ENCODE measurements at places on chromosomes 7 and 10.

DNA sequence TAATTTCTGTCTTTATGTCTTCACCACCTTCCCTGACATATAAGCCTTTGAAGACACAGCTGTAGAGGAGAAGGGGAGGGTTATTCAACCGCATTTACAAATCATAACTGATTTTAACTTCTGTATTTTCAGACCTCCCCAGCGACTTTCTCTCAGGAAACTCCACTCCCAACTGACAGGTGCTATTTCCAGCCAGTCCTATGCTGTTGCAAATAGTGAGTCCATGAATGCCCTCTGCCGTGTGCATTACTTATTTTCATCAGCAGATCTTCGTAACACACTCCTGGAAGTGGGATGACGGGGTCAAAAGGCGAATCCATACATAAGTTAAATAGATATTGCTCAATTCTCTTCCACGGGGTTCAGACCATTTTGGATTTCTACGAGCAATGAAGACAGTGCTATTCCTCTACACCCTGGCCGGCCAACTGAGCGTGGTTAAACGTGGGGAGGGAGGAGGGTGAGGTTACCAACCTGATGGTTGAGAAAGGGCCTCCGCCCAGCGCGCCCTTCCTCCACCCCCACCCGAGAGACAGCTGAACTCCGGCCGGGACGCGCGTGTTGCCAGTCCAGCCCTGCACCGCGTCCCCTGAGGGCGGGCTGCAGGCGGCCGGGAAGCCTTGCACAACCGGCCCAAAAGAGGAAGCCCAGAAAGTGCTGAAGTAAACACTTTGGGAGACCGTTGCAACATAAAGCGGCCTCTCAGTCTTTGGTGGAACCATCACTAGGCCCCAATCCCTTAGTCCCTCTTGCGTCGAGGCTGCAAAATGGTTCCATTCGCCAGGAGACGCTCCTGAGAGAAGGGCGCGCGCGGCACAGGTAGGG is at the start of gene APBB1IP:
Gene APBB1IP, plus strand, starts transcription at position 705 of the 825 bp plus-strand sequence. CDS start 53,986 bp downstream, outside the sequence.
- peak; percentile 43 for DNase-seq

- DNase-seq = no peak
Observed at GRCh38 chr7:140673774-140674155, 1.0 kb downstream of the ADCK2 start.

GRCh38 chr7:2718296-2718965 is 30.4 kb downstream of the AMZ1 start:
- no peak for DNase-seq

DNA sequence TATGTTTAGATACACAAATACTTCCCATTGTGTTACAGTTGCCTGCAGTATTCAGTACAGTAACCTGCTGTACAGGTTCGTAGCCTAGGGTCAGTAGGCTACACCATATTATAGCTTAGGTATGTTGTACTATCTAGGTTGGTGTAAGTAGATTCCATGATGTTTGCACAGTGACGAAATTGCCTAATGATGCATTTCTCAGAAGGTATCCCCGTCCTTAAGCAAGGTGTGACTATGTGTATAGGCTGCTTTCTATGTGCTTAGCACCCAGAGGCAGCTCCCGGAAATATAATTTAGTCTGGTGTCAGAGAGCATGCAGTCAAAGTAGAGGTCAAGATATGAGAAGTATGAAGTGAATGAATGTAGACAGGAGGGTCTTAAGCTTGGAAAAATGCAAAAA is 9.8 kb downstream of the MAPK8 start:
- DNase-seq = no peak

GRCh38 chr10:128081720-128082119 is 44.5 kb downstream of the MKI67 start:
- no peak for DNase-seq

DNA sequence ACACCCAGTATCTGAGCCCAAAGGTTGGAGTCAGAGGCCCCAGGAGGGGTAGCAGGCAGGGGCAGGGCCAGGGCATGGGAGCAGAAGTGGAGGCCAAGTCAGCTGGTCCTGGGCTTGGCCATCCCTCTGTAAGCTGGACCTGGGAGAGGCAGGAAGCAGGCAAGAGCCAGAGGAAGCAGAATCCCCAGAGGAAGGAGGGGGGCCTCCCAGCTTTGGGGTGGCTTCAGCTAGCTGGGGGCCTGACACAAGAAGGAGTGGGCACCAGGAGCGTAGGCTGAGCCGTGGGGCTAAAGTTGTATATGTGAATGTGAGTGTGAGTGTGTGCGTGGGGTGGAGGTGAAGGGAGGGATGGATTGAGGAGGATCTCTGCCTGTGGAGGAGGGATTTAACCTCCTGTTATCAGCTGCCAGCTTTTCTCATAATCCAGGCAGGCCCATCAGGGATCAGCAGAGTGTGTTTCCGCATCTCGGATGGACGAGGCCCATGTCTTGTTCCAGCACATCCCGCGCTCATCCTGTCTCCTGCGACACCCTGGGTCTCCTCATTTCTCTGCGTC is 54.0 kb downstream of the NEURL1 start:
- DNase-seq = no peak

- no peak for DNase-seq
Observed at GRCh38 chr7:23246555-23246954, at the start of gene GPNMB. Gene GPNMB, plus strand, starts transcription at chr7:23246775. Its CDS starts 83 bp downstream, at chr7:23246858.

- no peak for DNase-seq
Observed at GRCh38 chr10:130763491-130763890, 548.0 kb downstream of the TCERG1L start.

GRCh38 chr10:35910234-35910633 is 268.1 kb upstream of the FZD8 start:
- no peak for DNase-seq
